SJSA1 (cell line): ENCODE measurements at places on chromosomes 6 and 20.

DNA sequence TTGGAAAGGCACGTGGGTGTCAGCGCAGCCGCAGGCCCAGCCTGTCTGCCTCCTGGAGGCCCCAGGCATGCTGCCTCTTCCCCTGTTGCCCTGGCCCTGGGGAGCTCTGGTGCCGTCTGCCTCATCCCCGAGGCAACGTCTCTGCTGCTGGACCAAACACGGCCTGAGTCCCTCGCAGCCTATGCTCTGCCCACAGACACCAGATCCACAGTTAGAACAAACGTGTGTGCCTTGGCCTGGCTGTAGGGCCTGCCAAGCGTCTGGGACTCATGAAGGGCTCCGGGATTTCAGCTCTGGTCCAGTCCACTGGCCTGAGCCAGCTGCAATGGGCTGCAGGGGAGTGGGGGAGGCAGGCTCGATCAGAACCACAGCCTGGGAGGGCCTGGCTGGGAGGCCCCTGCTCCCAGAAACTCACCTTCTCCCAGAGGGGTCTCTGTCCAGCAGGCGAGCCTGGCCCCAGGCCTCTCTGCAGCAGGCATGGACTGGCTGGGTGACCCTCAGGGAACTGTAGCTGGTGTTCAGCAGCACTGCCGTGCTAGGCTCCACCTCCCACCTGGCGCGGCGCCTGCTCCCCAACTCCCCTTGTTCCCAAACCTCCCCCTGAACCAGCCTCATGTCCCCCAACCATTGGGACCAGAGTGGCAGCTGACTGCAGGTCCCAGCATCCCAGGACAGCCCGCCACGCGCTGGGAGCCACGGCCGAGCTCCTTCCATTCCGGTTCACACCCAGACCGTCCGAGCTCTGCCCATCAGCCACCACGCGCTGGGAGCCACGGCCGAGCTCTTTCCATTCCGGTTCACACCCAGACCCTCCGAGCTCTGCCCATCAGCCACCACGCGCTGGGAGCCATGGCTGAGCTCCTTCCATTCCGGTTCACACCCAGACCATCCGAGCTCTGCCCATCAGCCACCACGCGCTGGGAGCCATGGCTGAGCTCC is 197.0 kb downstream of the DLL1 start:
- DNase-seq, result peak; percentile 37

DNA sequence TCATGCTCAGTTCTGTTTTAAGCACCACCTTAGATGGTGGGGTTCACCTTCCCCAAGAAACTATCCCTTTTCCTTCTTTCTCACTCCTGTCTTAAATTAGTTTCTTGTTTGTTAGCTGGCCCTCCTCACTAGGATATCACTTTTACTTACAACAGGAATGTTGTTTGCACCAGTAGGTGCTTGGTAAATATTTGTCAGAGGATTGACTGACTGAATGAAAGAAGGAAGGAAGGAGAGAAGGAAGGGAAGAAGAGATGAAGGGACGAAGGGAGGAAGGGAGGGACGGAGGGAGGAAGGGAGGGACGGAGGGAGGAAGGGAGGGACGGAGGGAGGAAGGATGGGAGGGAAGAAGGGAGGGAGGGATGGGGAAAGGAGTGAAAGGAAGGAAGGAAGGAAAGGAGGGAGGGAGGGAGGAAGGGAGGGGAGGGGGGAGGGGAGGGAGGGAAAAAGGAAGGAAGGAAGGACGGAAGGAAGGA is 505 bp upstream of the KCNK15 start:
- no peak for DNase-seq

DNA sequence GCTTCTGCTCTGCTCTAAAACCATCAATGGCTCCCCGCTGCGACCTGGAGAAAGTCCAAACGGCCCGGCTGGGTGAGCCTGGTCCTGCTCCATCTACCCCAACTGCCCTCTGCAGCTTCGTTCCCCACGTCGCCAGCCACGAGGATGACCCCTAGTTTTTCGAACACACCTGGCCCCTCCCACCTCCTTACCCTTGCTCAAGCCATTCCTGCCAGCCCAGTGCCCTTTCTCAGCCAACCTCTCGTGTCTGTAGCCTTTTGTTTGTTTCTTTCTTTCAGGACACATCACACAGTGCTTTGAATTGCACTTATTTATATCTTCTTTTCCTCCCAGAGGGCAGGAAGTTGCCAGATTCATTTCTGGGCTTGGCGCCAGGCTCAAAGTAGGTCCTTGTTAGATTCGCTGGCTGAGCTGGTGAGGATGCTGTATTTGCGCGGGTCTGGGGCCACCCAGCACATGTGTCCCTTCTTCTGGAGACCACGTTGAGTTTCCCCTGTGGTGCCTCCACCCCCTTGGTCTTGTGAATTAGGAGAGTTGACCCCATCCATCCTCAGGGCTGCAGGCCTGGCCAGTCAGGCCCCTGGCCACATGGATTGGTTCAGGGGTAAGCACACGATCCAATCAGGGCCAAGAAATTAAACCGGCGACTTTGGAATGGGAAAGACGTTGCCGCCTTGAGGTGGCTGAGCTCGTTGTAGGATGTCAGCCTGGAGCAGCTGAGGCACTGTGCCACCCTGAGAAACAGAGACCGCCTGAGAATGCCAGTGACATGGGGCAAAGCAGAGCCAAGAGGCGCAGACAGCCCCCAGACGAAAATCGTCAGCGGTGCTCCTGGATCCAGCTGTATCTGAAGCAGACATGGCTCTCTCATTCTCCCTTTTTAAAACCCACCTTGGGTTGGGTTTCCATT is 156.0 kb downstream of the CEBPB start:
- peak; percentile 85 for DNase-seq

- no peak for DNase-seq
Measured at GRCh38 chr20:45346851-45347250, 1.4 kb downstream of the SDC4 start.

DNA sequence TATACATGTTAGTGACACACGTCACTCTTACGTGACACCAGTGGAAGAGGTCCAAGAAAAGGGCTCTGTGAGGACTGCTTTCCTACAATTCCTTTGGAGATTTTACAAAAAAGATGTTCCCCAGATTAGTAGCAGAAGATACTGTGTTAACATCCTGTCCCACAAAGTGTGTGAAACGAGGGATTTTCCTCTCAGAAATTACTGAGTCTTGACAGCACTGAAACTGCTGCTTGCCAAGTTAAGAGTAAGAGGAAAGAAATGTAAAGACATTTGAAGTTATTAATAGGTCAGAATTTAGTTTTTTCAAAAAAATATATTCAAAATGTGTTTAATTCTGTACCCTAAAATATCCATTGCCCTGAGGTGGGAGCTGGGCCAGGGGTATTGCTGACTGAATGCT is 58.8 kb upstream of the MAP7 start:
- no peak for DNase-seq

- DNase-seq, result no peak
Measured at GRCh38 chr20:44641325-44641724, 10.2 kb downstream of the ADA start.

- DNase-seq, result no peak
Measured at GRCh38 chr6:16241321-16241689, 2.9 kb downstream of the GMPR start.

DNA sequence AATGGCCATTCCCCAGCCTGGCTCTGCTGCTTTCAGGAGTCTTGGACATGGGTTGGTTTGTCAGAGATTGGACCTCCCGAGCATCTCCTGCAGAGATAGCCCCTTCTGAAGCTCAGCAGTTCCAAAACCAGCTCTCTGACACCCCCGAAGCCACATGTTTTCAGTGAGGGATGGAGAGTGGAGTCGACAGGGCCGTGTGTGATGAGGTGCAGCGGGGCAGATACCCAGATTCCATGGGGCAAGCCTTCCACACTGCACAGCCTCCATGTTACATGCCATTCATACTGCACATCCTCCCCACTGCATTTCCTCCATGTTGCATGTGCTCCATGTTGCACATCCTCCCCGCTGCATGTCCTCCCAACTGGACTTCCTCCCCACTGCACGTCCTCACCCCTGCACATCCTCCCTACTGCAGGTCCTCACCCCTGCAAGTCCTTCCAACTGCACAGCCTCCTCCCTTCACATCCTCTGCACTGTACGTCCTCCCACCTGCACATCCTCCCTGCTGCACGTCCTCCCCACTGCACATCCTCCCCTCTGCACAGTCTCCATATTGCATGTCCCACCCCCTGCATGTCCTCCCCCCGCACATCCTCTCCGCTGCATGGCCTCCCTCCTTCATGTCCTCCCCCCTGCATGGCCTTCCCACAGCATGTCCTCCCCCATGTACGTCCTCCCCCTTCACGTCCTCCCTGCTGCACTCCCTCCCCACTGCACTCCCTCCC is 112.2 kb downstream of the SYNDIG1 start:
- no peak for DNase-seq

GRCh38 chr6:87982134-87982533 is 65.5 kb upstream of the SPACA1 start:
- no peak for DNase-seq

DNA sequence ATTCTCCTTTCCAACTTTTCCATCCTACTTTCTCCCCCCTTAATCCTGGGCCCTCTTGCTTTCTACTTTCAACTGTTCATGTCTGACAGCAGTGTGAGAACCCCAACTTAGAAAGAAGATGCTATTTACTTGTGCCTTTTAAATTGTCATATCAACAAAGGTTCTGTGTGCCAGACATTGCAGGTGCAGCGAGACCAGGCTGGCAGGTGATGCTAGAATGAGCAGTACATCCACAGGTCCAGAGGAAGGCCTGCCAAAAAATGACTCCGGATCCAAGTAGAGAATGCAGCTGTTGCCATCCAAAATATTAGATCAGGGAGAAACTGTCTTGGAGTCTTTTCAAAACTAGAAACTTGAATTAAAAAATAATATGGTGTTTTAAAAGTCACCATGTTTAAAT is 510.5 kb downstream of the LMBRD1 start:
- no peak for DNase-seq

GRCh38 chr6:148463671-148464070 is 121.0 kb downstream of the SASH1 start:
- DNase-seq, result no peak

DNA sequence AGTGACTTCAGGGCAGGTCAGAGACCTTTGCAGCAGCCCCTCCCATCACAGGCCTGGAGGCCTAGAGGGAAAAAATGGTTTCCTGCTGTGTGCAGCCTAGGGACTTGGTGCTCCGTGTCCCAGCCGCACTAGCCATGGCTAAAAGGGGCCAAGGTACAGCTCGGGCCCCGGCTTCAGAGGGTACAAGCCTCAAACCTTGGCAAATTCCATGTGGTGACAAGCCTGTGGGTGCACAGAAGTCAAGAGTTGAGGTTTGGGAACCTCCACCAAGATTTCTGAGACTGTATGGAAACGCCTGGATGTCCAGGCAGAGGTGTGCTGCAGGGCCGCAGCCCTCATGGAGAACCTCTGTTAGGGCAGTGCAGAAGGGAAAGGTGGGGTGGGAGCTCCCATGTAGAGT is 34.0 kb downstream of the UBE3D start:
- no peak for DNase-seq

DNA sequence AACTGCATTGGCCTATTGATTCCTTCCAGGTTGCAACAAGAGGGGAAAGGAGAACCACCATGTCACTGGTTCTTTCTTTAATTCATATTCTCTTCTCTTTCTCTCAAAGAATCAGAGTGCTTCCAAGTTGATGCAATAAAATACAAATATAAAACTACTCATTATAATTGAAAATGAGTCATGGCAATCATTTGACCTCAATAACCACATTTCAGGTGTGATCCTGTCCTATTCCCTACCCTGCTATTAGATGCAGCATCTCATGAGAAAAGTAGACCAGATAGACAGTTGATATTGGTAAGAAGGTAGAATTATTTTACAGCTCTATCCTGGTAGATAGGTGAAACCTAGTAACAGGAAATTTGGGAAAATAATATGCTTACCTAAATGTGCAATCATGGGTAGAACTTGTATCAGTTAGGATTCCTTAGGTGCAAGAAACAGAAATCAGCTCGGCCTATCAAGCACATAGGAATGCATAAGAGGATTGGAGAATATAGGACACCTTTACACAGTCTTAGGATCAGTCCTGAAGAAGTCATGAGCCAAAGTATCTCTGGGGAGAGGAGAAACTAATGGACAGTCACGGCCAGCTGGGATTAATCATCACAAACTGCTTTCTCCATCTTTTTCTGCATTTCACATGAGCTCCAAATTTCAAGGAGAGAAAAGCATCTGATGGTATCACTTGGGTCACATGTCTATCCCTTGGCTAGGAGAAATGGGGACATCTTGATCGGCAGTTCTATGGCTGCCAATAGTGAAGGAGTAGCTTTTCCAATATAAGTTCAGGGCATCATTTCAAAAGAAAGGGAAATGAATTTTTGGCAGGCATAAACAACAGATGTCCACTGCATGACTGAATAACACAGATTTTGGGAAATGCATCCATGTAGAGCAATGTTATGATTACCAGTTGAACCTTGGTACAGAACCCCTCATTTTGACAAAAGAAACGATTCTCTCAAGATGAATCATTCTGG is 19.3 kb upstream of the RNF146 start:
- DNase-seq, result no peak

- no peak for DNase-seq
Measured at GRCh38 chr6:136526196-136526930, 23.9 kb downstream of the MAP7 start.

DNA sequence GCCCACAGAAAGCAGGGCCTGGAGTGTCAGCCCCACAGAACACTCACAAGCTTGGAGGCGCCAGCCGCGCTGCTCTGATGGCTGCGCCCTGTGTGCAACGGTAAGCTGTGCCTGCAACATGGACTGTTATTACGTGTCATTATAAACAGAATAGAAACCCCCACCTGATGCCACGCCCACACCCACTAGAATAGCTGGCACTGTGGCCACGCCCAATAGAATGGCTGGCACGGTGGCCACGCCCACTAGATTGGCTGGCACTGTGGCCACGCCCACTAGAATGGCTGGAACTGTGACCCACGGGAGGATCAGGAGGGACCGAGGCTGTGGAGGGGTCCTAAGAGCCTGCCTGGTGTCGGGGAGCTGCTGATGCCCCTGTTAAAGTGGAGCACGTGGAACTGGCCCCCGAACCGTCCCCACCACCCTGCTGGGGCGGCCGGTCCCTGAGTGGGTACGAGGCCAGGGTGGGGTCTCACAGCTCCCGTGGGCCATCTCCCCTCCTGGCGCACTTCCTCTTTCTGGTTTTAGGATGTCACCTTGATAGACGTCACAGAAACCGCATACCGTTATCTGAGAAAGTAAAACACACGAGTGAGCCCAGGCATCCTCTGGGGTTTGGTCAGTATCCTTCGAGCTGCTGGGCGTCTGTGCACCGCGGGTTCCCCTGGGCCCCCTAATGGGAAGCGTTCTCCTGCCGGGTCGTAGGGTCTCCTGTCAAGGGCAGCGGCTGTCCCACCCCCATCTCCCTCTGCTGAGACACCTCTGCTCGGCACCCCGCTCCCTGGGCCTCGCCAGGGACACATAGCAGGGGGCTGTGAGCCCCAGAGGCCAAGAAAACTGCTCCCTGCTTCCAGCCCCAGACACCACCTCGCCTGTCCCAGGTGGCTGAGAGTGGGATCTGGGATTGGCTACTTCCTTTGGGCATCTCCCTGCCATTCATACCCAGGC is 25.4 kb downstream of the SLC17A9 start:
- DNase-seq, result no peak

DNA sequence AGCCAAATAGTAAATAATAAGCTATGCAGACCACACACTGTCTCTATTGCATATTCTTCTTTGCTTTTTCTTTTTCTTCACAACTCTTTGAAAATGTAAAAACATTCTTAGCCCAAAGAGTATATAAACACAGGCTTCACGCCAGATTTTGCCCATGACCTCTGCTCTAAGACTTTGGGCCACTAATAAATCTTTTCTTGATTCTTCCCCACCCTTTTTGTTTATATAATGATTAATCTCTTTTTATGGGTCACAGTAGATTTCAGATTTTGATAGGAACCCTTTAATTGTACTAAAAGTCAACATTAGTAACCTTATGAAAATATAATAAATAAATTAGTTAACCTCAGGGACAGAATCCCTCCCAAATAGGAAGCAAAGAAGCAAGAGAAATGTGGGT is 15.8 kb upstream of the ENPP5 start:
- peak; percentile 65 for DNase-seq
